Natural killer cell treated with Interleukin-12 subunit alpha and Interleukin-12 subunit beta and Interleukin-15 and Interleukin-18, amount 100 ng/mL, for 72 hours (primary cell): ENCODE measurements at places on chromosomes 7 and 10. TPM values are rescaled to one million over a fixed set of nuclear protein-coding genes. Genes with fewer than 3 reads are reported as not detected.

ZNF25 gene
- 4.7 TPM for total RNA-seq

TBX20 gene
- not detected for total RNA-seq

FGFR2 gene
- not detected for total RNA-seq

DNA sequence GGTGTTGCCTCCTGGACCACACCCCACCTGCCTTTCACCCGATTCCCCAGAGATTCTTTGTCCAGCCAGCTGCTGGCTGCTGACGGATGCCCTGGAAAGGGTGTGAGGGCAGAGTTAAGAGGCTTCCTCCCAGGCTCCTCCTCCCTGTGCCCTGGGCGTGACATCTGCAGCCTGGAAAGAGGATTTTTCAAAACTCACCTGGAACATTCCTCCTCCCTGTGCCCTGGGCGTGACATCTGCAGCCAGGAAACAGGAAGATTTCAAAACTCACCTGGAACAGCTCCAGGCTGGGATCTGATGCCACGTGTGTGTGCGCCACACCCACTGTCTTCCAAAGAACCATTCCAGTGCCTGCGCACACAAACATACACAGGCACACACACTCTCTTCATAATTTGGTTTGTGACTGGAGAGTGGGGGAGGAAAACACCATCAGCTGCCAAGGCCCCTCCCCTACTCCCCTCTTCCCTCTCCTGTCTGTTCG is 5.2 kb downstream of the MARVELD1 start:
- peaks cover 20% of the 10 kb centered on the region for H3K27me3 ChIP-seq
- H3K4me3 ChIP-seq: no peak overlapping the region
- no peaks in the 10 kb centered on the region for H3K36me3 ChIP-seq
- no peak for DNase-seq
- peaks cover 5% of the 10 kb centered on the region for H3K4me1 ChIP-seq

DNA sequence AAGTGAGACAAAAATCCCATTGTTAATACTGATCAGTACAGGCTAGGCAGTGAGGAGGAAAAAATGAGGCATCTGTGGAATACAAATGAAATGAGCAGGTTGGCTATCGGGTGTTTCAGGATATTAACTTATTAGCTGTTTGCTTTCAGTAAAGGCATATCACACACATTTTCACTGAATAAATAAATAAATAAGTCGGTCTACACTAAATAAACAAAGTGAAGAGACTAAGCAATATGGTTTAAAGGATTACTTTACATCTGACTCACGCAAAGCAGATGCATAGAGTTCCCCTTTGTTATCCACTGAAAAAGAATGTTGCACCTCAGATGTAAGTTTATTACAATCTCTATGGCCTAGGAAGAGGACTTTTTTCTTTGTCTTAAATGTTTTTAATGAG is 6.3 kb upstream of the SEMA3A start:
- no peak overlapping the region for H3K4me3 ChIP-seq
- no peaks in the 10 kb centered on the region for H3K36me3 ChIP-seq
- no peaks in the 10 kb centered on the region for H3K27me3 ChIP-seq

GRCh38 chr7:113890331-113891030 is 28.3 kb downstream of the PPP1R3A start:
- no peak for DNase-seq
- H3K27me3 ChIP-seq: no peaks in the 10 kb centered on the region
- H3K27ac ChIP-seq: no peak overlapping the region
- H3K36me3 ChIP-seq: no peaks in the 10 kb centered on the region
- no peak overlapping the region for H3K4me3 ChIP-seq
- no peaks in the 10 kb centered on the region for H3K4me1 ChIP-seq

DNA sequence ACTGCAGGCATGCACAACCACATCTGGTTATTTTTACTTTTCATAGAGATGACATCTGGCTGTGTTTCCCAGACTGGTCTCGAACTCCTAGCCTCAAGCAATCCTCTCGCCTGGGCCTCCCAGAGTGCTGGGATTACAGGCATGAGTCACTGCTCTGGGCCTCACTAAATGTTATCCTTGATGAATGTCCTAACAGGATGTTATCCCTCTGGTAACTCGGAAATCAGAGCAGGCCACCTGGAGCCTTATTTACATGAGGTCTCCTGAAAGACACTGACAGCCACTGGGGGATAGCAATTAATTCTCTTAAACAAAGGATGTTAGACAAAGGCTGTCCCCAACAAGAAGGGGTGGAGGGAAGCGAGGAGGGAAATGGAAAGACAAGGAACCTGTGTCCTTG is 4.5 kb upstream of the ZNF438 start:
- no peak for DNase-seq
- H3K36me3 ChIP-seq: no peaks in the 10 kb centered on the region
- H3K4me3 ChIP-seq: no peak overlapping the region
- H3K4me1 ChIP-seq: no peaks in the 10 kb centered on the region
